ENCODE measurements at places on chromosomes 4 and X.

GRCh38 chr4:22910200-22910599 lies 217.5 kb downstream of the GBA3 start:
- DNase-seq: no peak

GRCh38 chrX:48823053-48823452 lies 3.3 kb upstream of the ERAS start:
- no peak for DNase-seq

- no peak for DNase-seq
These were observed 166.8 kb downstream of the COL4A6 start for GRCh38 chrX:108271397-108271787.

DNA sequence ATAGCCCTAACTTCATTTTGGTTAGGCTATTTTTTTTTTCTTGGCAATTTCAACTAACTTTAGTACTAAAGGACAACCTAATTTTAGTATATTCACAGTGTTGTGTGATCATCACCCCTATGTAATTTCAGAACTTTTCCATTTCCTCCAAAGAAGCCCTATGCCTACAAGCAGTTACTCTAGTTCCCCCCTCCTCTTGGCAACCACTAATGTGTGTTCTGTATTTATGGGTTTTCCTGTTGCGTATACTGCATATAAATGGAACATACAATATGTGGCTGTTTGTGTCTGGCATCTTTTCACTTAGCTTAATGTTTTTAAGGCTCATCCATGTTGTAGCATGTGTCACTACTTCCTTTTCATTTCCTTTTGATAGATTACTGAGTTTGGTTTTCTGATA lies 57.6 kb downstream of the N4BP2 start:
- no peak for DNase-seq

GRCh38 chr4:113080624-113081023 lies 31.2 kb downstream of the ANK2 start:
- no peak for DNase-seq

GRCh38 chr4:185634066-185634652 lies 98.9 kb upstream of the PDLIM3 start:
- no peak for DNase-seq

GRCh38 chr4:55364691-55365344 lies 18.8 kb downstream of the SRD5A3 start:
- DNase-seq: no peak

GRCh38 chr4:177229331-177229730 lies 80.3 kb upstream of the NEIL3 start:
- DNase-seq: no peak

DNA sequence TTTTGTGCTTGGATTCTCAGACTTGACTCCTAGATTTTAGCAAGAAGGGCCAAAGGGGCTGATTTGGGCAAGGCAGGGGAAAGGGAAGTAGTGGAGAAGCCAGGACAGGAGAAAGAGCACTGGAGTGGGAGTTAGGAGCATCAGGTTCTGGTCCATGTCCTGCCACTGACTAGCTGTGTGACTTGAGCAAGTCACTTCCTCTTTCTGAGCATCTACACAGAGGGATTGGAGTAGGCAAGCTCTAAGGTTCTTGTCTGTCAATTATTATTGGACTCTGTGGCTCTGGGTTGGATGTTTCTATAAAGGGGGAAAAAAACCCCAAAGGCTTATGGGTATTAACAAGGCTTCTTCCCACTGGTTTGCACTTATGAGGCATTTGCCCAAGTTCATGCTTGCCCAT lies 24.4 kb downstream of the PLAC1 start:
- DNase-seq: no peak

DNA sequence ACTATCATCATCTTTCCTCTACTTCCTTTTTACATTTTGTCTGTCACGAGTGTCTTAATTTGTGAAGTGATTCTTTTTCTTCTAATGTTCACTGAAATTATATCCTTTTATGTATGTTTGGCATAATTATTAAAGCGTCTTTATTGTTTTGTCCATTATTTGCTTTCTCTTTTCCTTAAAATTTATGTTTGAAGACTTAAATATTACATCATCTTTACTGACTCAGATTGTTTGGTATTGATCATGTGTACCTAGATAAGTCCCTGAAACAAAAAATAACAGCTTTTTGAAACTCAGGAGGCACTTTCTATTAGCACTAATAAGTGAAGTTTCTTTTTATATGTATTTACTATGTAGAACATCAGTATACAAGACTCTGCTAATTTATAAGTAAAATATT lies 120.1 kb downstream of the RAP1GDS1 start:
- no peak for DNase-seq

DNA sequence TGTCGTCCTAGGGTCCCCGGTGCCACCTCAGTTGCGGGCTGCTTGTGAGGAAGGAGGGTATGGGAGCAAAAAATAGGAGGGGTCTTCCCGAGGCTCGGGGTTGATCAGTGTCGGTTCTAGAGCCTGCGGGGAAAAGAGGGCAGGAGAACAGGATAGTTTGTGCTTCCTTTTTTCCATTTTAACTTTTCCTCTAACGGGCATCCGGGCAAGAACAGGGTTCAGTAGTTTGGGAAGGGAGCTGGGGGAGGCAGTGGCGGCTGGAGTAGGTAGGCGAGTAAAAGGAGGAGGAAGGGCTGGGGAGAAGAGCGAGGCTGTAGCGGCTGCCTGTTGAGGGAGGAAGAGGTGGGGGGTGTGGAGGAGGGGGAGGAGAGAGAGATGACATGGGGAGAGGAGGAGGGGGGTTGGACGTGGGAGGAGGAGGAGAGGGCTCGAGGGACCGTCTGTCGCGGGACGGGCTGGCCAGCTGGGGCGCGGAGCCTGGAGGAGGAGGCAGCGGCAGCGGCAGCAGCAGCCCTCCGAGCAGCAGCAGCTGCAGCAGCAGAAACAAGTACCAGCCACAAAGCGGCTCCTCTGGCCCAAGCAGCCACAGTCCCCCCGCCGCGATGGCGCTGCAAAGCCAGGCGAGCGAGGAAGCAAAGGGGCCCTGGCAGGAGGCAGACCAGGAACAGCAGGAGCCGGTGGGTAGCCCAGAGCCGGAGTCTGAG lies at the start of gene SLC16A2:
Gene SLC16A2, plus strand, starts transcription at position 458 of the 704 bp plus-strand sequence. Its CDS starts 145 bp downstream, at position 603.
- DNase-seq: no peak

DNA sequence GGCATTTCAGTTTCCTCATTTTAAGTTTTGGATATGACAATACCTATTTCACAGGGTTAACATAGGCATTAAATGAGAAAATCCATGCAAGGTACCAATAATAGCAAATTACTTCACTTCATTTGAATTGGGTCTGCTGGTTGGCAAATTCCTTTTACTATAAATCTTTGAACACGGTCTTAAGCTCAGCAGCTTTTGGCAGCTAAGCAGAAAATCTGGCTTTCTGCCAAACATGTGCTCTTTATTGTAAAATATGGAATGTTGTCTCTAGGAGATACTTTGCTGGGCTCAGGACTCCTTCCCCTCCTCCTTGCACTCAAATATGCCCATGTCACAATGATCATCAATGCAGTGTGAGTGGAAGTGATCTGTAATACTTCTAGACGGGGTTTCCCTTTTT lies 16.8 kb upstream of the DMP1 start:
- DNase-seq: no peak

DNA sequence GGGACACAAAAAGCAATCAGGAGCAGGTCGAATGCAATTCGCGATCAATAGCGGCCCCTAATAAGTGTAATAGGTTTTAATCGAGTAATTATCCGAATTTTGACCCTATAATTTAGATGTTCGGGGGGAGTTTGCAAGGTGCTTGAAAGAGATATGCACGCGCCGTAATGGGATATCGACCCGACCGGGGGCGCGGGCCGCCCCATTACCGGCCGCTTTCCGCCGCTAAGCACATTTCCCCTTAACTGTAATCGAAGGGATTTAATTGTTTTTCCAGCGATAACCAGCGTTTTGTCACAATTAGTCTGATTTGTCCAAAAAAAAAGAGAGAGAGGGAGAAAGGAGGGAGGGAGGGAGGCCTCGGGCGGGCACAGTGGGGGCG lies 997 bp downstream of the NKX1-1 start:
- no peak for DNase-seq

- DNase-seq: no peak
These were observed 10.7 kb downstream of the RGS12 start for GRCh38 chr4:3303565-3303824.

- no peak for DNase-seq
These were observed 1314.7 kb downstream of the FSTL5 start for GRCh38 chr4:160848901-160849760.

DNA sequence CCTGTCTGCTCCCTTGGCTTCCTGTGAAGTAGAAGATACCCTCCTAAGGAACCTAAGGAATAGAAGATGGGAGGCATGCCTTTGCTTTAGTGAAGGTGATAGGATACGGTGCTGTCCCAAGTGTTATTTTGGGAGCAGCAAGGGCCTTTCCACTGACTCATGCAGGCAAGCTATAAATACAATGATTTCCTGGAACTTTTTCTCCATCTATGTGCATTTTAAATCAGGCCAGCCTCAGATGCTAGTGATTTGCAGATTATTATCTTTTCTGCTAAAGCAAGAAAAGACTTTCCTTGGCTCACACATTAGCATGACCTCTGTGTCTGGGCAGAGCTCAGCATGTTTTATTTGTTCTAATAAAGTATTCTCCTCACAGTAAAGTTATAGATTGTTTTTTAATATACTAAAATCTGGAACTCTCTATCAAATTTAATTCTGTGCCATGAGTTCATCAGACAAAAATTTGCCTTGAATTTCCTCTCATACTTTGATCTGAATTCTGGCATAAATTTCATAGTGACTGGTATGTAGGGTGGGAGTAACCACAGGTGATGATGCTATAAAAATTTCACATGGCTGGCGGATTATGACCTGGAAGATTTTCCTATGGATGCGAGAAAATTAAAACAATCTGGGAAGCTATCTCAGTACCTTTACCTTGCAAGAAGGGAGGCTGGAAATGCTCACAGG lies 131.7 kb downstream of the REPS2 start:
- no peak for DNase-seq

DNA sequence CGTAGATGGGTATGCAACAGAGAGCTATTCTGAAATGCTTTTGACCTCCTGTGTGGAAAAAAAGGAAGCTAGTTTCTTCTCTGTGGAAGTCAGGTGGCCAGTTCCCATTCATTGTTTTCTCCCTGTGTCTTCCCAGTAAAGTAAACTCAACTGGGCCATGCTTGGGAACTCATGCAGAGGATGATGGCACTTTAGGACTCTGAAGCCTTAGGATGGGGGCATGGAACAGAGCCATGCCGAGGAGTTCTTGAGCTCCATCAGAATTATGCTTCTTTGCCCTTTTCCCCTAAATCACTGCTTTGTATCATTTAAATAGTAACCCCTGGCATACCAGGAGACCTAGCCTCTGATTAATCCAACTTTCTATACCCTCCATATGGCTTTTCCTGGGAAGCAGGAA lies 3.2 kb downstream of the TMEM164 start:
- DNase-seq: no peak

DNA sequence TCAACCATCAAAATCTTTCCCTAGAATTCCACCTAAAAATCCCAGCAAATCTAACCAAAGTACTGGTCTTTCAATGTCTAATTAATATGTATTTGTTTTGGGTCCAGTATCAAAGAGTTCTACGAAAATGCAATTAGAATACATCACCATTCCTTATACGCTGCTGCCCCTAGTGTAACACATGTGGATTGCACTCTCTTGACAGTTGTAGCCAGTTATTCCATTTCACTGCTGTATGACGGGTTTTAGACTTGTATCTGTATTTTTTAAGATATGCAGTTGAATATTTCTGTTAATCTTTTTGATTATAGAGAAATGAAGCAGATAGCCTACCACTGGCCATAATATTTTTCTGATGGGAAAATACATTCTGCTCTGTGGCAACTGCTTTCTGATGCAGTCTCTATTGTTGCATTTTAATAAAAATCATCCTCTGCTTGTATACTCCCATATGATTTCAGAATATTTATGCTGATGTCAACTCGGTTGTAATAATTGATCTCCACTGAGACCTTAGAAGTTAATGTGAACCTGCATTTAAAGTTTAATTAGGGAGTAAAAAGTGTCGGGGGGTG lies 17.1 kb upstream of the PAGE2B start:
- no peak for DNase-seq

- no peak for DNase-seq
These were observed 130.3 kb upstream of the PDLIM3 start for GRCh38 chr4:185665655-185666054.

- DNase-seq: no peak
These were observed 363.5 kb downstream of the BCOR start for GRCh38 chrX:39734174-39734776.

DNA sequence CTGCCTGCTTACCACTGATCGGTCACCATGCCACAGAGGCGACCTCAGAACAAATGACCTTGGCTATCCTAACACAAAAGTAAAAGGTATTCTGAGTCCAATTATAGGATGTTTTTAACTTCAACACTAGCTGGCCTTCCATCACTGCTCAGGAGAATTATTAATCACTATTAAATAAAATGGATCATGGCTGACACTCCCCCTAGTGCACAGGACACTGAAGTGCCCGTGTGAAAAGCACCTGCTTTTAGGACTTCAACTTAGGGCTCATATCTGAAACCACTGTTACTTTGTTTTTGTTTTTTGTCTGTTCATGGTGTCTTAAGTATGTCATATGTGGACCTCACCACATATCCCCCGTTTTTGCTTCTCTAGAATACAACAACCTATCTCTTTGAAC lies 33.9 kb downstream of the STX18 start:
- no peak for DNase-seq

DNA sequence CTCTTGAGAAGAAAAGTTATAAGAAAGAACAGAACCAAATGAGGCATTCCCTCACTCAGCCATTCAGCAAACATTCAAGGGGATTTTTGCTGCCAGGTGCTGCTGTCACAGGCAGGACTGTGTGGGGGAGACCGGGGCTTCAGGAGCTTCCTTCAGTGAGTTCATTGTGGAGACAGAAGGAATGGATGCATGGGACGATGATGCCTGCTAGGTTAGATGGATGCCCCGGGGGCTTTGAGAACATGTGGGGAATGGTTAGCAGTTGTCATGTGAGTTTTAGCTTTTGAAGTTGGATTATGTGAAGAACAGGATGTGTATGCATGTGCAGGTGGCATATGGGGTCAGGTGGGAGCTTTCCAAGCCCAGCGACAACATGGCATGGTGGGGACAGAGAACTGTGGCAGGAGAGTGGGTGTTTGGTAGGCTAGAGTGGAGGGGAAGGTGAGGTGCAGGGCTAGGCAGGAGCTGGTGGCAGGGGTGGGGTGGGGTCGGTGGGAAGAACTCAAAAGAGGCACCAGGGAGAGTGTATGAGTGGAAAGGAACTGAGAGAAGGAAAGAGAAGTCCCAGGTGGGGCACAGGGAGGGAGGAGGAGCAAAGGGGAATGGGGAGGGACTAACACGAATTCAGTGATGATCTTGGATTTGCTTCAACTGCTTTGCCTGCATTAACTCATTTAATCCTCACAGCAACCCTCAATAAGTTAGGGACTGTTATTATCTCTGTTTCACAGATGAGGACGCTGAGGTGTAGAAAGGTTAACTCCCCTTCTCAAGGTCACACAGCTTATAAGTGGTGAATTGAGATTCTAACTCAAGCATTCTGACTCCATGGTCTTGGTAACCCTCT lies 8.4 kb downstream of the DCUN1D4 start:
- DNase-seq: no peak

All from NCI-H1417 treated with DMSO at 0.1 percent for 48 hours (cell line).